ENCODE measurements at places on chromosomes 2 and 18. TPM values are rescaled to one million over a fixed set of nuclear protein-coding genes. Genes with fewer than 3 reads are reported as not detected.

TRIM43 gene
- not detected for total RNA-seq

RGPD3 gene
- 0.16 TPM for total RNA-seq

SFT2D3 gene
- 12.4 TPM for total RNA-seq

TDRD15 gene
- not detected for total RNA-seq

COL4A3 gene
- total RNA-seq, result 0.38 TPM

SOWAHC gene
- 0.63 TPM for total RNA-seq

SNRNP27 gene
- 41.9 TPM for total RNA-seq

ANKRD53 gene
- total RNA-seq, result not detected

AGXT gene
- 0.41 TPM for total RNA-seq

HMSD gene
- 1.8 TPM for total RNA-seq

ONECUT2 gene
- total RNA-seq, result 0.09 TPM

RAD51AP2 gene
- not detected for total RNA-seq

SERPINB10 gene
- not detected for total RNA-seq

MAB21L4 gene
- not detected for total RNA-seq
